Putamen (tissue), 1 donor: ENCODE measurements at places on chromosomes 3 and 15.

DNA sequence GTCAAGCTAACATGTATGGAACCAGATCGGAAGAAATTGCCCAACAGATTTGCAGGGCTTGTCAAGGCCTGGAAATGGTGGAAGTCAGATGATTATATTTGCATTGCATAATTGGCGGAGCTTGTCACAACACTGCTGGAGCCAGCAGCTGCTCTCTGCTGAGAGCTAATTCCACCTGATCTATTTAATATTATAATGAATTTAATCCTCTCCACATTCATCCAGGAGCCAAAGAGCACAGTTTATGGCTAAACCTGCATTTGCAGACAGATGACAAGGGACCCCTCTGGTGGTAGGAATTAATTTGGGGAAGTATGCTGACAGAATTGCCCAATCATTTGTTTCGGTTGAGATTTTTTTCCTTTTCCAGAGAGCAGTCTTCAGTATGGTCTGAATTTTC is 730.2 kb downstream of the TUSC7 start:
- no peak for DNase-seq

- DNase-seq: no peak
Measured at GRCh38 chr3:189300345-189300744, 128.6 kb downstream of the TPRG1 start.

DNA sequence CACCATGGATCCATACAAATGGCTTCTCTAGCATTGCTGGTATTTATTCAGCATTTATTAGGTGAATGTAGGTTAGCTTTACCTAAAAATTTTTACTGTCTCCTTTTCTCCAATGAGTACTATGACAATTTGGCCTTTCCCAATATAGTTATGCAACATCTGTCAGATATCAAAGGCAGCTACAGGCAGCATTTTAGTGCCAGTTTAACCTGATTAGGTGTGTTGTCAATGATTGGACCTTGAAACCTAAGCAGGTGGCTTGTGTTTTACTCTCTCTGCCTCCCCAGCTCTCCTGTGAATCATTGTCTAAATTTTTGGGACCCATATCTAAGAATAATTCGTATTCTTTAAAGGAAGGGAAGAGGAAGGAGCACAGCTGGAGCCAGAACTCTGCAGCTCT is 228.9 kb downstream of the KBTBD8 start:
- DNase-seq: no peak

DNA sequence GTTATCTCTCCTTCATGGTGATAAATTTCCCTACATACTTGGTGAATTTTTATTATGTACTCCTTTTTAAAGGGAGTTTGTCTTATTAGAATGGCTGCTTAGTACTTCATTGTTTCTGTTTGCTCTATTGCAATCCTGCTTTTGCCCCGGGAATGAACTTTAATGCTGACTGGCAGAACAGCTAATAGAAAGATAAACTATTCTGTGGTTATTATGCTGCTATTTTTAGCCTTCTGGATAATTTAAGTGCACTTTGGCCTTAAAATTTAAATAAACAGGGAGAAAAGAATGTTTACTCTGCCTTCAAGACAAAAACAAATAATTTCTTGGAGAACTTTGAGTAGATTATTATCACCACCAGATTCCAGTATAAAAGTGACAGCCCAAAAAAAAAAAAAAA is 413.8 kb upstream of the CCDC54 start:
- DNase-seq: no peak

DNA sequence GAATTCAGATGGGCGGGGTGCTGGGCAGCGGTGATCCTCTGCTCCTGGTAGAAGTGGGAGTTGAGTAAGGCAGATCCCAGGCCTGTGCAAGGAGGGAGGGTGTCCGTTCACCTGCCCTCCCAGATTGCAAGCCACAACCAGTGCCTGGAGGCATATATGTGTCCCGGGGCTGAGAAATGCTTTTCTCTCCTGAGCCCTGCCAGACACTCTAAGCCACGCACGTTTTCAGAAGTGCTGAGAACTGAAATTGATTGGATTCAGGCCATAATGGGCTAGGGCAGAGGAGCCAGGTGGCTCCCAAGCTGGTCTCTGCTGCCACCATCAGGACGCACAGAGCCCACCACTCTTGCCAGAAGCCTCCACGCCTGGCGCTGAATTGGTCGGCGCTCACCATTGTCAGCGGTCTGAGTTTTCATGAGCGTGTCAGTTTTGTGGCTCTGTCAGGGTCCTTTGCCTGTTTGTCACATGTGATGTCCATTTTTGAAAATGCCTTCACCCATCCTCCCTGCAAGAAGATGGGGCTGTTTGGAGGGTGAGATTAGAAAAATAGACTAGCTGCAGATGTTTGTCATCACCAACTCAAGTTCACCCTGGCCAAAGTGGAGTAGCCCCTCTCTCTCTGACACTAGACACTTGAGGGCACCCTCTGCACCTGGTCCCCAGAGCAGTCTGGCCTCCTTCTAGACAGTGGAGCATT is 15.4 kb upstream of the BFSP2 start:
- DNase-seq: peak; percentile 51

DNA sequence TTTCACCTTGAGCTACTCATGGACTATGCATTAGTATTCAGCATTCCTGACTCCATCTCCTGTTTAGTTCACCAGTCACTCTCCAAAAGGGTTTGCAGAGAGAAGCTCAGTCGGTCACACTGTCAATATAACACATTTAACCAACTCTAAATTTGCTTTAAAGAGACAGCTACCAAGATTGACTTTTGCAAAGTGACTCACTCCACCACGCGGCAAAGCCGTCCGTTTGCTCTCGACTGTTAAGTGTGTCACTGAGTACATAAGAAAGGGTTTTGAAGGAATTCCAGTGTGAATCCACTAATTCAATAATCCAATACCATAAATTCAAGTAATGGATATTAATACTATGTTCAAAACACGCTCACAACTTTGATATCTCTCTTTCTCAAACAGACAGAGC is 1006.7 kb upstream of the NR2F2 start:
- no peak for DNase-seq

DNA sequence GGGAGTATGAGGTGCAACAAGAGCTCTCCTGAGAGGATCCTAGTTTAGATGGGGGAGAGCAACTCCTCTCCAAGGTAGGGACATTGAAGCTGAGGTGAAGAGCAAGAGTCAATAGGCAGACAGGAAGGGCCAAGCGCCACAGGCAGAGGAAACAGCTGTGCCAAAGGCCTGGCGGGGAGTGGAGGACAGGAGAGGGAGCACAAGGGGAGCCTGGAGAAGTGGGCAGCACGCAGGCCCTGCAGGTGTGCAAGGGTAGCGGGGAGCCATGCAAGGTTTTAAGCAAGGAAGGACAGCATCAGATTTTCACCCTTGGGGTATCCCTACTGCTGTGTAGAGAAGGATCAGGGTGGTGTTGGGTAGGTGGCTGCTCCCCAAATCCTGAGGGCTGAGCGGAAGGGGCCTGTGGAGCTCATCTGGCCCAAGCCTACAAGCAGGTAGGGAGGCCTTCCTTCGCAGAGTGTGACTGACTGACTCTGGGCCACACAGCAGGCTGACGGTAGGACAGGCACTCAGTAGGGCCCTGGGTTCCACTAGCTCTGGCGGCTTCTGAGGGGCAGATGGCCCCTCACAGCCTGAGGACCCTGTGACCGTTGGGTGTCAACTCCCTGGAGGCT is 13.3 kb downstream of the CHST13 start:
- DNase-seq: no peak

GRCh38 chr3:87696124-87697013 is 362.4 kb downstream of the CGGBP1 start:
- no peak for DNase-seq

DNA sequence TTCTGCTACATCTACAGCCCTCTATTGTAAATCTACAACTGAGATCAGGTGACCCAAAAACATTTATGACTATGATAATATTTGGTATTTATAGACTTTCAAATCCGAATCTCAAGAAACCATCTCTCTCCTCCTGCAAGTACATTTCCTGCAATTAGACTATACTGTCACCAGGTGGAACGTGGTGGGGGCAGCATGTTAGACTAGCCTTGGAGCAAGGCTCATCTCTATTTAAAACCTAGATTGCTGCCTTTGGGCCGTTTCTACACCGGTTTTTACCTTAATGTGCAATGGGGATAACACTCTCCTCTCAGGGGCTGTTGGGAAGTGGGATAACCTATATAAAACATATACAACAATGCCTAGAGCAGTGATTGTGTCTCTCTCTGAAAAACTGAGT is 3.8 kb upstream of the KATNBL1 start:
- DNase-seq: no peak

- no peak for DNase-seq
Measured at GRCh38 chr3:190721330-190721729, 141.2 kb downstream of the GMNC start.

GRCh38 chr3:178001670-178002101 is 534.5 kb upstream of the KCNMB2 start:
- no peak for DNase-seq

DNA sequence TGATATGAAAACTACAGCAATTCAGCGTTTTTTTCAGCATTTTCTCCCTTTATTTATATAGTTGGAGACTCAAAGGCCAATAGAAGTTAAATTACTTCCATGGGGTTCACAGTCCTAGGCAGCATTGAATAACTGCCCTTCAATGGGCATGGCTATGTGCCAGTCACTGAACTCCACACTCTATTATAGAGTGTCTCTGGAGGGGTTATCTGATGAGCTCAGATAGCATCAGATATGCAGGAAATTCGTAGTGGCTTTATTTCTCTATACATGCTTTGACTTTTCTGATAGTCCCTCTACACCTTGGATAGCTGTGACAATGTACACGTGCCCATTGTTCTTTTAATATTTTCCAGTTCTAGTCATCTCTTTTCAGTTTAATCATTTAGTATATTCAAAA is 396.9 kb upstream of the CBLB start:
- DNase-seq: no peak

DNA sequence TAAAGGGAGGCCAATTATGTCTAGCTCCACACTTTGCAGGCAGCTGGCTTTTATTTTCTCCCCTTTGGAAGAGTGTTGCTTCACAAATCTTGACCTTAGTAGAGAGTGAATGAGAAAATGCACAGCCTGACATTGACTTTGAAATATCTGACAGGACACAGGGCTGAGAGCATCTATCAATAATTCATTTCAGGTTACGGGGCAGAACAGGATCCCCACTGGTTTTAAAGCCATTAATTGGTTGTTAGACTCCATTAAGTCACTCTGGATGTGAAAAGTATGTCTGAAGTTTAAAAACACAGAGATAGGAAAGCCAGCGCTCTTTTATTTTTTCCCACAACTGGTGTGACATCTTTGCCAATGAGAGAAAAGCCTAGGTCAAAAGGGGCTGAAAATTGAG is 251.9 kb upstream of the TMC3 start:
- DNase-seq: no peak

DNA sequence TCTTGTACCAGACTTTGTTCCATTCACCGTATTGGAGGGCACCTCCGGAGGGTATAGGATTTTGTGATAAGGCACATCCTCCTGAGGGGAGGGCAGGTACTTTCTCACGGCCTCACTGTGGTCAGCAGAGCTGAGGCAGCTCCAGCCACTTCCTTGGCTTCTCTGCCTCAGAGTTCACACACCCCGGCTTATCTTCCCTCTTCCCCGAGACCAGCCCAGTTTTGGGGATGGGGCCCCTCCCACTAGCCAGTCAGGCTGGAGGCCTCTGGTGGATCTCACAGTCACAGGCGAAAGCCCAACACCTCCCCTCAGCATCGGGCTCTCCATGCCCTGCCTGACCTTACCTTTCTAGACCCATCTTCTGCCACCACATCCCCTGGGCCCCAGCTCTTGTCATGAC is 316.2 kb upstream of the CTDSPL start:
- no peak for DNase-seq

DNA sequence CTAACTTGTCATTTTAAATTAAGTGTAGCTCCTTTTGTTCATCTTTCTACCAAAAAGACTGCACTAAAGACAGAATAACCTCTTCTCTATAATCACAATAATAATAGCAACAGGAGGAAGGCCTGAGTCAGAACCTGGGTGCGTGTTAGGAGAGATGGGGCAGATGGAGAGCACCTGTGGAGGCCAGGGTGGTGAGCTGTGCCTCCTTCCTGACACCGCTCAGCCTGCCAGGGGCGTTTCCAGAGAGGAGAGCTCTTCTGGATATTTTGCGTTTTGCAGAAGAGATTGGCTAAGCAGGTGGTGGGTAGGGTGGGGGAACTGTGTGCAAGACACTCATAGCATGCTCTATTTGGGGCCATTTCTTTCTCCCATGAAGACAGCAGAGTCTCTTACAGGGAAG is 83.5 kb downstream of the MEGF11 start:
- no peak for DNase-seq

DNA sequence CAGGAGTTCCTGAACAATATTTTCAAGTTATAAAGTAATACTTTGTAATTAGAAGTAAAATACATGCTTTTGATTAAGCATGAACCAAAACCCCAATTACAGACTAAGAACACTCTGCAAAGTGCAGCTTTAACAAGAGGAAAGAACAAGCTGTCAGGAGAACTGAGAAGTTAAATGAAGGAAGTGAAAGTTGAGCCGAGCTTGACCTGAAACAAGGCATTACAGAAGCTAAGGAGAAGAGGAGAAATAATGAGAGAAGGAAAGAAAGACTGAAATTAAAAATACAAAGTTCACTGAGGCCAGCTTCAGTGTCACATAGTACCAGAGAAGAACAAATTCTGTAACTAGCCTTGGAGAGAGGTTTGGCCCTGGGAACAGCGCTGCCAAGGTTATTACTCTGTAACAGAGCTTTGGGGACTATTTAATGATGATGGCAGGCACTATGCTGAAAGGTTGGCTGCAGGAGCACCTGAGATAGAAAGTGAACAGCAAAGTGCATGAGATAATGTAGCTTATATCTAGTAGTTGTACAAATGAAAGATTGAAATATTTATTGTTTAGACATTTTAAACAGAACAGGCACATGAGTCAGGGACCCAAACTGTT is 241.9 kb upstream of the PEX5L start:
- DNase-seq: no peak

DNA sequence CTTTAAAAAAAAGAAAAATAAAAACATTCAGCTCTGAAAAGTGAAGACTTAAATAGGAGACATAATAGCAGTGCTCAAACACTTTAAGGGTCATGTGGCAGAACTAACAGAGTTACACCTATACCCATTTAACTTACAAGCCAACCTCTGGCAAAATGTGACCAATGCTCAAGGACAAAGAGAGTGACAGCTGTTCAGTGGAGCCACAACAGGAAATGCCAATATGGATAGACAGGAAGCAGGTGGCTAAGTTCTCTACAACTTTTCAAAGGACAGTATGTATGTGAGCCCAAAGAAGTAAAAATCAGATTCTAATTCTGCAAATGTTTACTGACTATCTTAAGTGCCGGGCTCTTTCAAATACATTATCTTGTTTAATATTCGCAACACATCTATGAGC is 3.4 kb downstream of the TMCC1 start:
- no peak for DNase-seq

DNA sequence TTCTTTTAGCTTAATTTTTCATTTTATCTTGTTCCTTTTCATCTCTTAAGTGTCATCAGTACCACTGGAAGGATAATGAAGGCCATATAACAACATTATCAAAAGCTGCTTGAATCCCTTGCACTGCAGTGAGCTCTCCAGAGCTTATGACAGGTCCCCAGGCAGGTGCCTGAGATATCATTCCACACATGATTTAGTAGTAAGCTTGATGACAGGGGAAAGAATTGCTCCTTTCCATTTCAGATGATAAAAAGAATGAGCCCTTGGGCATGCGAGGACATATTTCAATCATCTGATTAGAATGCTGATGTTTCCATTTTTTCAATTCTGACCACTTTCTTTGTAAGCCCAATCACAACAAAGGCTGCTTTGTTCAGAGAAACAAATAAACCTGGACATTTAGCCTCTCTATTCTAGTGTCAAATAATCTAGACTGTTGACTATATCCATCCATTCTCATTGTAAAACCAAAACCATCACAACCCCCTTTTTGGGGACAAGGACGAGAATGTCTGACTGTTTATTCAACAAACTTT is 567.8 kb downstream of the IGSF11 start:
- no peak for DNase-seq
